Activated effector memory CD4-positive, alpha-beta T cell treated with Interleukin-2 at 50 U/mL for 16 hours (primary cell): ENCODE measurements at places on chromosomes 12 and 14.

DNA sequence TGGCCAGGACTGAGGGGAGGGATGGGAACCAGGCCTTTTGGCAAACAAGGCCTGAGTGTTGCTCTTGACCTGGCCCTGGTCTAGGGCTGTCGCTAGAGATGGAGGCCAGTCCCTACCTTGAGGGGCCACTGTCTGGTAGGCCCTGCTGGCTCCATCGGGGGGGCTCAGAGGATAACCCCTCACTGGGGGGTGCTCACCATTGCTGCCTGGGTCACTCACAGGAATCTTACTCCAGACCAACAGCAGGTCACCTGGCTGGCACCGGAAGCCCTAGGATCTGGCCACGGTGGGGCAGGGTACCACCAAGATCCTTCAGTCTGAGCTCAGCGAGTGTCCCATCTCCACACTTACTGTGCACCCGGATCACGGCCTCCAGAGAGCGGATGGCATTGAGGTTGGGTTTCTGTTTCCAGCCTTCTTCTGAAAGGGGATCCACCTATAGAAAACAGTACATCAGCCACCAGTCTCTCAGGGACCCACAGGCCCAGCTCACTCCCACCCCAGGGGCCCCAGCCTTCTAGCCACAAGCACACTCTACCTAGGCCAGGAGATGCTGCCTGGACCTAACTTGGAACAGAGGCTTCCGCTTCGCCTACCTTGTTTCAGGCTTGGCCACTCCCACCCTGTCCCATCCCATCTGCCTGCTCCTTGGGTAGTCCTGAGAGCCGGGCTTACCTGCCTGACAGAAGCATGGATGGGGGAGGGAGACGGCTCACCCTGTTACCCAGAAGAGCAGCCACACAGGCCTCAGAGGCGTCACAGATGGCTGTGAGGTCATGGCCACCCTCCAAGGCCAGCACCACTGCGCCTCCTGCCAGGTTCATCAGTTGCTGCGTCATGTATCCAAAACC lies 12.2 kb downstream of the SLC48A1 start:
- no peak for DNase-seq

- DNase-seq = no peak
Measured at GRCh38 chr12:16135323-16135722, 142.2 kb downstream of the SLC15A5 start.

- DNase-seq = no peak
Measured at GRCh38 chr14:60878536-60878935, 102.3 kb downstream of the TRMT5 start.

DNA sequence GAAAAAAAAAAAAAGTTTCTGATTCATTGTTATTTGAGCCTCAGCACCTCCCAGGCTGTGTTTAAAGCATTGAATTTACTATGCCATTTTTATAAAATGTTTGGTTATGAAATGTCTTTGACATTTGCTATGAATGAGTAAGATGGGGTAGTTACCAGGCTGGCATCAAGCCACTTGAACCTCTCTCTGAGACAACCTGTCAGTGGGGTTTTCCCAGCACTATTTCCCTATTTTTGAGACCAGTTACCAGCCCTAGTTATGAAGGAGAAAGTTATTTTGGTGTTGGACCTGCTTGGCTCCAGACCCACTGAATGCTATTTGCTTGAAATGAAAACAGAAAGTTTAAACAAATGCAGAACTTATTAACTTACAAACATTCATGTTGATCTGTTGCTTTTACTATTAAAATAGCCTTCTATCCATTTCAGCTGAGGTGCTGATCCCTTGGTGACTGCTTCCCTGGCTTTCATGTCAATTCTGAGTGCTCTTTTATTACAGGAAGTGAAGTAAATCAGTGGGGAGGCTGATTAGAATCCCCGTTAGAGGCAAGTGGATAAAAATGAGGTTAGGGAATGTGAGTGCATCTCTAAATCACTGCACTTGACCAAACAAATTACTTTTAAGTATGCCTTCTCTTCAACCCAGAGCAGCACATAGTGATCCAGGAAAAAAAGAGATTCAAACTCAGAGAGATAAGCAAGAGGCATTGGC lies 37.8 kb downstream of the LLPH start:
- no peak for DNase-seq

DNA sequence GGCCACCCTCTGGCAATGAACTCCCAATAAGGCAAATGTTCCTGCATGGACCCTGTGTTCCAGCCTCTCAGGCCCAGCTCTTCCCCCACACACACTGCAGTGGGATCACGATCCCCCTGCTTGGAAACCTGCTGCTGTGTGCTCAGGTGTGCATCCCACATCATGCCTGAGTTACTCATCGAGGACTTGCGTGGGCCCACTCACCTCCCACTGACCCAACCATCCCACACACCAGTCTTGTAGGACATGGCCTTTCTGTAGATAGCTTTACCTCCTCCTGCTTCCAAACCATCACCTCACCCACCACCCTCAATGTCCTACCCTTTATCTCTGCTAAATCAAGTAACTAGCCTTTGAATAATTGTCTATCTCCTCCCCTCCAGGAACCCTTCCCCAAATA lies 24.6 kb downstream of the NPC2 start:
- DNase-seq = no peak

DNA sequence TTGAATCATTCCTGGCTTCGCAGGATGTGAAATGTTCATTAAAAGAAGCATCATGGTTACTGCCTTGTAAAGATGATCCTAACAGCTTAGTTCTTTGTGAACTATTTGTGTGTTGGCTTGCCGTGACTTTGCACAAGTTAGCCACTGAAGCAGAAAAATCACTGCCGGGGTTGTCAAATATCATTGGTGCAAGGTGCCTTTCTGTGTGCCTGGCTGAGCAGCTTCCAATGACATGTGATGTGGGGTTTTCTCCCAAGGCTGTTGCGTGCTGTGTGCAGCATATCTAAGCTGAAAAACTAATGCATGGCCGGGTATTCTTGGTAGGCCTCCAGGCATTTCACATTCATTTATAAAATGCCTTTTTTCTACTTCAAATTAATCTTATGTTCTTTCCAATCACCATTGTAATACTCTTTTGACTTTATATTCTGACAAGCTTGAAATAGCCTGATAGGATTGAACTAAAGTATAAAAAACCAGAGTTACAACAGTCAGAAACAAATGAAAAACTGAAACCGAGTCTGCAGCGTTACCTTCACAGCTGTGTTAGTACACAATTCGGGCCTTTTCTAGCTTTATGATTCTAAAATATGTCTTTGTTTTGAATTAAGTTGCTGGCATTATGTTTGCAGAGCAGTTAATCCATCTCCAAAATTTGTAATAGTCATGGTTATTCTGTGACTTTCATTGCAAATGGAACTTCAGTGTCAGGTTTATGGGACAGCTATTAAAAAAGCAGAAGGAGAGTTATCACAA lies 222.1 kb downstream of the SYT1 start:
- no peak for DNase-seq
